ENCODE measurements at places on chromosomes 2 and 18.

DNA sequence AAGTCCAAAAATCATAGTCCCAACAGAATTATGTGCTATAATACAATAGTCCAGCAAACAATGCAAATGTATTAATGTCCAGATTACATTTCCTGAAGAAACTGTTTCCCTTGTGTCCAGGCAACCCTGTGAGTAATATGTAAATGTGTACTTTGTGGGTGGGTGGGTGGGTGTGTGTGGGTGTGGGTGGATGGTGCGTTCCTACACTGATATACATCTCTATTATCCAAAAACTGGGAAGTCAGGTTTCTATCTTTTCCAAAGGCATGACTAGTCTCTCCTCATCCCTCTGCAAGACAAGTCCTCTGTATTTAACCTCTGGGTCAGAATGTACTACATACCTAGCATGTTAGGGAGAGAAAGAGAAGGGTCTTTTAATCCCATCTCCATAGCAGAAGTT is 71.6 kb downstream of the LNPK start:
- no peak for DNase-seq
- no peak overlapping the region for H3K27ac ChIP-seq
- no peak overlapping the region for H3K4me3 ChIP-seq
- H3K4me1 ChIP-seq: no peaks in the 10 kb centered on the region
- no peaks in the 10 kb centered on the region for H3K36me3 ChIP-seq

GRCh38 chr2:17682098-17682857 is 71.3 kb downstream of the SMC6 start:
- H3K27ac ChIP-seq: no peak overlapping the region
- H3K27me3 ChIP-seq: no peaks in the 10 kb centered on the region
- no peak overlapping the region for H3K4me3 ChIP-seq
- no peak for DNase-seq
- no peaks in the 10 kb centered on the region for H3K4me1 ChIP-seq
- peaks cover 24% of the 10 kb centered on the region for H3K36me3 ChIP-seq

GRCh38 chr18:67428805-67429204 is 87.7 kb downstream of the DSEL start:
- H3K4me1 ChIP-seq: no peaks in the 10 kb centered on the region
- H3K36me3 ChIP-seq: no peaks in the 10 kb centered on the region

DNA sequence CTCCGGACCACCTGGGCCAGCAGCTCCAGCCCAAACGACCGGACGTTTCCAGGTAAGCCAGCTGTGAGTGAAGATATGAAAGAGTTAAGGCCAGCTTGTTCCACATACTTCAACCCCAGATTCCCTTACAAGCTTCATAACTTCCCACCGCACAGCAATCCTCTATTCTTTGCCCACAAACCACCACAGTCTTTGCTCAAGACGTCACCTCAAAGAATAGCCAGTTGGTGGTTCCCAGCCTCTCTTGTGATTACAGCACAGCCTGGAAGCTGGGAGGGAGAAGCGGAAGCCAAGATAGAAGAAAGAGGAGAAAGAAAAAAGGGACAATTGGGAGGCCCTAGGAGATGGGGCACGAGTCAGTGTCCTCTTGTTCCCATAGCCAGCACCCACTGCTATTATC is 70.6 kb downstream of the NRP2 start:
- H3K4me1 ChIP-seq: peaks cover 12% of the 10 kb centered on the region
- no peak for DNase-seq
- H3K27ac ChIP-seq: no peak overlapping the region
- no peak overlapping the region for H3K4me3 ChIP-seq
- no peaks in the 10 kb centered on the region for H3K36me3 ChIP-seq

GRCh38 chr2:167651406-167652151 is 595.8 kb downstream of the STK39 start:
- no peaks in the 10 kb centered on the region for H3K4me1 ChIP-seq
- no peak overlapping the region for H3K27ac ChIP-seq

DNA sequence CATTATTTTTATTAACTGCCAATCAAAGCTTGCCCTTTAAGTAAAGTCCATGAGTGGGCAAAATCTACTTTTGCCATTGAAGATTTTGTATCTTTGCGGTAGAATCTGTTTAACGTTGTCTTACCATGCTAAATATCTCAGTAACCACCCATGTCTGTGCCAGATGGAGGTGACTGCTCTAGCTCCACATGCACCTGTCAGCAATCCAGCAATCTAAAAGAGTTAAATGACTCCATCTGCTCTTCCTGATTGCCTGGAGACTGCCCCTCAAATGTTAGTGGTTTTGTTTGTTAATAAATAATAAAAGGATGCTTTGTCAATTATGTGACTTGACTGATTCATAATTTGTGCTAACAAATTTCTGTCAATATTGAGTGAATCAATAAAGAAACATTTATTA is 141.7 kb downstream of the RBM43 start:
- no peak for DNase-seq
- H3K36me3 ChIP-seq: no peaks in the 10 kb centered on the region
- H3K4me3 ChIP-seq: no peak overlapping the region
- H3K4me1 ChIP-seq: no peaks in the 10 kb centered on the region

DNA sequence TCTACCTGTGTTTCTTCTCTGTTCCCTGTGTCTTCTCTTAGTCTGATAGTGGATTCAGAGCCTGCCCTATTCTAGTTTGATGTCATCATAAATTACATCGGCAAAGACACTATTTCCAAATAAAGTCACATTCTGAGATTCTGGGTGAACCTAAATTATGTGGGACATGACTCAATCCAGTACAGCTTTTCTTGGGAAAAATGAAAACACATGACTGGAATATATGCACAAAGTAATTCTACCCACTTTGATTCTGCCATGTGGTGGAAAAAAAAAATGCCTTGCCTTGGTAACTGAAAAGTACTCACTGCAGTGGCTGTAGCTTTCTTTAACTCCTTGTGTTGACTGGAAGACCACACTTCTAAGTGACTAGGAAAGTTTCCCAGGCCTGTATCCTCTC is 73.7 kb downstream of the LRATD1 start:
- H3K4me1 ChIP-seq: no peaks in the 10 kb centered on the region
- H3K27me3 ChIP-seq: no peaks in the 10 kb centered on the region
- DNase-seq: no peak
- no peak overlapping the region for H3K4me3 ChIP-seq
- H3K36me3 ChIP-seq: no peaks in the 10 kb centered on the region
- H3K27ac ChIP-seq: no peak overlapping the region

DNA sequence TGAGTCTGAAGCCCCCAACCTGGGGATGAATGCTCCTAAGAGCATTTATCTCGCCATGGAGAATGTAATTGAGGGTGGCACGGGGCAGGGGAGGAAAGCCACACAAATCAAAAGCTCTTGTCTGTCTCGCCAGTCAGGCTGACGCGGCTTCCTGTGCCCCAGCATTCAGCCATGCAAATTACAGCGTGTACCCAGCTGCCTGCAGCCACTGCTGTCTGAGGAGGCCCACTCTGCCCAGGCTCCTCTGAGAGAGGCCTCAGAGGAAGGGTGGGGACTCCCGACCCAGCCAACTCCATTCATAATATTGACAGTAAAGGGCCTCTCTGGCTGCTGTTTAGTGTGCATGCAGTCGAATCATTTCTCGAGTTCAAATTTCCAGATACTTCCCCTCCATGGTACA is 22.0 kb downstream of the SMAD7 start:
- peak overlapping the region; percentile 99 for H3K27ac ChIP-seq
- H3K4me1 ChIP-seq: peaks cover 60% of the 10 kb centered on the region
- no peak overlapping the region for H3K4me3 ChIP-seq
- H3K27me3 ChIP-seq: no peaks in the 10 kb centered on the region

- H3K4me1 ChIP-seq: no peaks in the 10 kb centered on the region
- H3K36me3 ChIP-seq: no peaks in the 10 kb centered on the region
- no peak overlapping the region for H3K4me3 ChIP-seq
- DNase-seq: no peak
- H3K27ac ChIP-seq: no peak overlapping the region
Observed at GRCh38 chr2:152352616-152353015, 17.6 kb downstream of the FMNL2 start.

DNA sequence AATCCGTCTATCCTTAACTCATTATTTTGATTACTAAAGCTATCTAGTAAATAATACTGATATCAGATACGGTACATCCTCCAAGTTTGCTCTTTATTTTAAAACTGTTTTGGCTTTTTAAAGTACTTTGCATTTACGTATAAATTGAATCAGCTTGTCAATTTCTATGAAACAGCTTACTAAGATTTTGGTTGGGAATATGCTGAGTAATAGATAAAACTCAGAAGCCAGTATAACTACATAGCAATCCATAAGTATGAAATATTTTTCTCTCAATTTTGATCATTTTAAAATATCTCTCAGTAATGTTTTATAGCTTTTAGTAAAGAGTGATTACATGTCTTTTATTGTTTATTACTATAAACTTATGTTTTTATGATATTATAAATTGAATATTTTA is 116.2 kb upstream of the SOX11 start:
- no peaks in the 10 kb centered on the region for H3K27me3 ChIP-seq
- no peak overlapping the region for H3K4me3 ChIP-seq
- H3K4me1 ChIP-seq: no peaks in the 10 kb centered on the region
- no peak overlapping the region for H3K27ac ChIP-seq
- no peaks in the 10 kb centered on the region for H3K36me3 ChIP-seq
- DNase-seq: no peak

- peak; percentile 68 for DNase-seq
- H3K4me1 ChIP-seq: no peaks in the 10 kb centered on the region
- H3K36me3 ChIP-seq: no peaks in the 10 kb centered on the region
- H3K27me3 ChIP-seq: no peaks in the 10 kb centered on the region
- H3K4me3 ChIP-seq: peak overlapping the region; percentile 98
- H3K27ac ChIP-seq: peak overlapping the region; percentile 72
Observed at GRCh38 chr18:62186499-62186773, 420 bp downstream of the PIGN start.

DNA sequence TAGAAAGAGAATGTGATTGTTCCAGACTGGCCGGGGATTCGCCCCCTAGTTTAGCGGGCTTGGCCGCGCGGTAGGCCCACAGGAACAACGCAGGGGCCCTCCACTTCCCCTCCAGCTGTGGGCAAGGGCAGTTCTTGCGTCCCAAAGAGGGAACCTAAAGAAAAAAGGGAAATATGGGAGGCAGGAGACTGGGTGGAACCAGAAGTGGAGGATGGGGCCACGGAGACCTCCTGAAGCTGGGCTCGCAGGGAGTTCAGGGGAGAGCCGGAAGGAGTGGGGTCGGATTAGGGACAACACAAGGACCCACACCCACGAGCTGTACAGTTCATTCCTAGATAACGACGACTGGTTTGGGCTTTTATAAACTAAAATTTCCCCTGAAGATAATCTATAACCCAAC is 18.2 kb downstream of the GNLY start:
- peak overlapping the region; percentile 65 for H3K27ac ChIP-seq
- no peaks in the 10 kb centered on the region for H3K36me3 ChIP-seq
- no peaks in the 10 kb centered on the region for H3K4me1 ChIP-seq
- DNase-seq: no peak
- H3K27me3 ChIP-seq: no peaks in the 10 kb centered on the region

Measured in ascending aorta (tissue), 2 donors.